ENCODE measurements at places on chromosomes 4 and X.

GRCh38 chr4:115332078-115332477 lies 218.7 kb upstream of the NDST4 start:
- no peaks in the 10 kb centered on the region for H3K4me1 ChIP-seq
- DNase-seq = no peak

- no peaks in the 10 kb centered on the region for H3K36me3 ChIP-seq
- no peak overlapping the region for H3K4me3 ChIP-seq
- peaks cover 51% of the 10 kb centered on the region for H3K4me1 ChIP-seq
- H3K27ac ChIP-seq = peak overlapping the region; percentile 92
- no peak for DNase-seq
Measured at GRCh38 chrX:72142794-72143608, 11.3 kb upstream of the RTL5 start.

GRCh38 chrX:30702736-30703135 lies 49.5 kb downstream of the GK start:
- H3K27ac ChIP-seq = no peak overlapping the region
- no peaks in the 10 kb centered on the region for H3K36me3 ChIP-seq
- H3K27me3 ChIP-seq = no peaks in the 10 kb centered on the region
- H3K4me3 ChIP-seq = no peak overlapping the region
- H3K4me1 ChIP-seq = no peaks in the 10 kb centered on the region

GRCh38 chr4:17489721-17490120 lies 22.2 kb downstream of the QDPR start:
- H3K36me3 ChIP-seq = peaks cover 25% of the 10 kb centered on the region
- DNase-seq = no peak
- no peaks in the 10 kb centered on the region for H3K27me3 ChIP-seq
- no peak overlapping the region for H3K27ac ChIP-seq
- no peak overlapping the region for H3K4me3 ChIP-seq

DNA sequence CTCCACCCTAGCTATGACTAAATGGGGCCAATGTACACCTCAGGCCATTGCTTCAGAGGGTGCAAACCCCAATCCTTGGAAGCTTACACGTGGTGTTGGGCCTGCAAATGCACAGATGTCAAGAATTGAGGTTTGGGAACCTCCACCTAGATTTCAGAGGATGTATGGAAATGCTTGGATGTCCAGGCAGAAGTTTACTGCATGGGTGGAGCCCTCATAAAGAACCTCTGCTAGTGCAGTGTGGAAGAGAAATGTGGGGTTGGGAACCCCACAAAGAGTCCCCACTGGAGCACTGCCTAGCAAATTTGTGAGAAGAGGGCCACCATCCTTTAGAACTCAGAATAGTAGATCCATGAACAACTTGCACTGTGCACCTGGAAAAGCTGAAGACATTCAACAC lies 284.1 kb downstream of the ANTXR2 start:
- H3K36me3 ChIP-seq = no peaks in the 10 kb centered on the region
- no peak overlapping the region for H3K4me3 ChIP-seq
- DNase-seq = no peak
- no peaks in the 10 kb centered on the region for H3K4me1 ChIP-seq

GRCh38 chrX:130401415-130402207 lies at the start of gene RBMX2:
Gene RBMX2, plus strand, starts transcription at chrX:130401987. Its CDS starts 46 bp downstream, at chrX:130402033.
- H3K36me3 ChIP-seq = peaks cover 12% of the 10 kb centered on the region
- H3K27ac ChIP-seq = peak within 1 kb of the TSS; percentile 65
- H3K4me1 ChIP-seq = peaks cover 6% of the 10 kb centered on the region
- peak within 1 kb of the TSS; percentile 73 for H3K4me3 ChIP-seq
- DNase-seq = peak; percentile 68
- no peaks in the 10 kb centered on the region for H3K27me3 ChIP-seq

DNA sequence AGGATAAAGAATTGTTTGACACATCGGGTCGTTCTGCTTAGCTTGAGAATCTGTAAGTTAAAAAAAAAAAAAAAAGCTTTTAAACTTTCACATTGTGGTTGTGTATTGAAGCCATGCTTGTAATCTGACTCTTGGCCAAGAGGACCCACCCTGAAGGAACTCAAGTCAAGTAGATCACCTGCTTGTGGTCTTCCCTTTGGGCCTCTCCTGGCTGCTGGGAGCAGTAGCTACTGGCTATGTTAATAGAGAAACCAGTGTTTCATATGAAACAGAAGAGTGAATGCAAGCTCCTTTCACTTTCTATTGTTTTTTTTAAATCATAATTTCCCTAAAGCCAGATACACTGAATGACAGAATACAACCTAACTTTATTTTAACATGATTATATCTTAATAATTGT lies 402.4 kb upstream of the NDST4 start:
- no peaks in the 10 kb centered on the region for H3K4me1 ChIP-seq
- H3K27me3 ChIP-seq = no peaks in the 10 kb centered on the region
- H3K27ac ChIP-seq = no peak overlapping the region
- no peak overlapping the region for H3K4me3 ChIP-seq
- H3K36me3 ChIP-seq = no peaks in the 10 kb centered on the region
- no peak for DNase-seq

- H3K36me3 ChIP-seq = no peaks in the 10 kb centered on the region
- no peak overlapping the region for H3K4me3 ChIP-seq
- H3K27me3 ChIP-seq = no peaks in the 10 kb centered on the region
- no peak overlapping the region for H3K27ac ChIP-seq
- no peak for DNase-seq
Measured at GRCh38 chr4:96744676-96745075, 904.8 kb downstream of the PDHA2 start.

DNA sequence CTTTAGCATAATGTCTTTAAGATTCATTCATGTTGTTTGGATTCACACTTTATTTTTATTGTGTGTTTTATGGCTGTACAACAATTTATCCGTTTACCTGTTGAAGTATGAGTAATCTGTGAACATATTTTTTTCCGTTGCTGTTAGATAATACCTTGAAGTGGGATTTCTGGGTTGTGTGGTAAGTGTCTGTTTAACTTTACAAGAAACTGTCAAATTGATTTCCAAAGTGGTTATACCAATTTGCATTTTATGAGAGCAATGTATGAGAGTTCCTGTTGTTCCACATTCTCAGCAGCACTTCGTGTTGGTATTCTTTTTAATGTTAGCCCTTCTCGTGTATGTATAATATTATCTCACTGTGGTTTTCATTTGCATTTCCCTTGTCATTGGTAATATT lies 53.6 kb downstream of the USP53 start:
- H3K27ac ChIP-seq = no peak overlapping the region
- no peak for DNase-seq
- no peak overlapping the region for H3K4me3 ChIP-seq
- no peaks in the 10 kb centered on the region for H3K4me1 ChIP-seq
- no peaks in the 10 kb centered on the region for H3K36me3 ChIP-seq

GRCh38 chr4:40721730-40722171 lies 28.0 kb upstream of the NSUN7 start:
- peaks cover 15% of the 10 kb centered on the region for H3K4me1 ChIP-seq
- H3K27me3 ChIP-seq = no peaks in the 10 kb centered on the region

GRCh38 chr4:147583876-147584275 lies 33.3 kb upstream of the TMEM184C start:
- H3K4me3 ChIP-seq = no peak overlapping the region
- no peak for DNase-seq
- H3K4me1 ChIP-seq = no peaks in the 10 kb centered on the region
- H3K27me3 ChIP-seq = no peaks in the 10 kb centered on the region
- H3K27ac ChIP-seq = no peak overlapping the region

DNA sequence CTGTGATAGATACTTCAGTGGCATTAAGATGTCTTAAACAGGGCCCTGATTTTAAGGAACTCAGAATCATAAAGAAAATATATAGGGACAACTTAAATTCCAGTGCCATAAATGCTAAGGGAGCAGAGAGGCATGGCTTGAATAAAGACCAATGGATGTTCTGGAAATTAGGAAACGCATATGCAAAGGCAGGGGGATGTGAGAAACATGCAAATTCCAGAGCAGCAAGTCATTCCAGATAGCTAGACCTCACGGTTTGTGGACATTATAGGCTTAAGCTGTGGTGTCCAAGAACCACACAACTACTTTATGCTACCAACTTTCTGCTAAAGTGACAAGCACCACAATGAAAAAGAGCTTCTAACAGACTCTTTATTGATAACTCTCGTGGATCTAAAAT lies 132.6 kb upstream of the ANK2 start:
- H3K36me3 ChIP-seq = no peaks in the 10 kb centered on the region
- no peaks in the 10 kb centered on the region for H3K4me1 ChIP-seq
- no peak overlapping the region for H3K27ac ChIP-seq
- no peak overlapping the region for H3K4me3 ChIP-seq
- no peaks in the 10 kb centered on the region for H3K27me3 ChIP-seq

DNA sequence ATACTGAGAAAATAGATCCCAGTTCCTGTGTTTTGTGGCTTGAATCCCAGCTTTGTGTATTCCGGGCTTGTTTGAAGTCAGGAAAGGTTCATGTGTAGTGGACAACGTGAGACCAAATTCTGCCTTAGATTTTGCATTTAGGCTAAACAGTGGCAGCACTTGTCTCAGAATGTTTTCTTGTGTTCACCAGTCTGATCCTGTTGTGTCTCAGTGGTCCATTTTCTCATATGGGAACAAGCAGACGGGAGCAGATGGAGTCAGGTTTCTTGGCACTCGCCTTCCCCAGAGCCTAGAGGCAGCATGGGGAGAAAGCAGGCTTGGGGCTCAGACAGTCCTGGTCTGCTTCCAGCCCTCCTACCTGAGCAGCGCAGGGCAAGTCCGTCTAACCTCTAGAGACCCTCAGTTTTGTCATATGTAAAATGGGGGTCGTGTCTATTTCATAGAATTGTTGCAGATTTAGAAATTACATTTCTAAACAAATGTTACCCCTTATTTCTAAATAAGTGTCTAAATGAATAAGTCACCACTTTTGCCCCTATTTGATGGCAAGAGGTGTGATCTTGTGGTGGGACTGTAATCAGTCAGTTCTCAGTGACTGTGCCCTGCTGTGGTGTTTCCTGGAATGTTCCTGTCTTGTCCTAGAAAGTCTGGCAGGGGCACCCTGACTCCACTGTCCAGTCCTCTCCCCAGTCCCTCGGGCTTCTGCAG lies 28.3 kb upstream of the MSANTD1 start:
- no peak for DNase-seq
- no peak overlapping the region for H3K27ac ChIP-seq
- no peaks in the 10 kb centered on the region for H3K4me1 ChIP-seq
- H3K27me3 ChIP-seq = no peaks in the 10 kb centered on the region

GRCh38 chr4:74474345-74475090 lies 29.6 kb downstream of the AREG start:
- H3K4me3 ChIP-seq = no peak overlapping the region
- no peaks in the 10 kb centered on the region for H3K27me3 ChIP-seq
- H3K4me1 ChIP-seq = no peaks in the 10 kb centered on the region
- no peak for DNase-seq

- H3K27me3 ChIP-seq = no peaks in the 10 kb centered on the region
- H3K4me3 ChIP-seq = no peak overlapping the region
- no peak overlapping the region for H3K27ac ChIP-seq
- no peaks in the 10 kb centered on the region for H3K4me1 ChIP-seq
- DNase-seq = no peak
Measured at GRCh38 chr4:141851246-141851891, 215.0 kb downstream of the IL15 start.

DNA sequence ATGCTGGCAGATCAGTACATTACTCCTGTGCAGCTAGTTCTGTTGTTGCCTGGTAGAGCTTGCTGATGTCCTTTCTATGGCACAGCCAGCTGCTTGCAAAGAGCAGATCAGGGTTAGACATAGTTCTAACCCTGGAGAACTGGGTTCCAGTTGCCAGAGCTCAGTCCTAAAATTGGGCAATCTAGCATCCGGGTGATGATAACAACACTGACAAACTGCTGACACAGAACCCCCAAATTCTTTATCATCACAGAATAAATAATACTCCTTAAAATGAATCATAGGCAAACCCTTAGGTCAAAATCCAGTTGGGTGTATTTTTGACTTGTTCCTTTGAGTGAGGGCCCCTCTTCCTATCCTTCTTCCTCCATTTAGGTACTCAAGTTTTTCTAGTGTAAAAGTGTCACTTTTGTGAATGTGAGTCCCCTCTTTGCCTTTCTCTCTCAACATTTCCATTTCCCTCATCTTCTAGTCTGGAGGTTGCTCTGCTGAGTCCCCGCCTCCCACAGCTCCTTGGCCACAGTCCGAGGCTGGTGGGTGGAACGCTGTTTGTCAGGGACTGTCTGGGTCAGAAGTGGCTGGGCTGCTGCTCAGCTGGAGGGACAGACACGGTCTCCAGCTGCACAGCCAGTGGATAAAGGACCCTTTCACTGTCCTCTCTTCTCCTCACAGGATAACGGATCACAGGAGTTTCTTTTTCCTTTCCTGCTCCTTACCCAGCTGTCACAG lies 93.6 kb upstream of the RASGEF1B start:
- H3K4me3 ChIP-seq = no peak overlapping the region
- H3K4me1 ChIP-seq = peaks cover 3% of the 10 kb centered on the region
- no peak for DNase-seq
- H3K36me3 ChIP-seq = no peaks in the 10 kb centered on the region
- no peaks in the 10 kb centered on the region for H3K27me3 ChIP-seq
- H3K27ac ChIP-seq = peak overlapping the region; percentile 15

DNA sequence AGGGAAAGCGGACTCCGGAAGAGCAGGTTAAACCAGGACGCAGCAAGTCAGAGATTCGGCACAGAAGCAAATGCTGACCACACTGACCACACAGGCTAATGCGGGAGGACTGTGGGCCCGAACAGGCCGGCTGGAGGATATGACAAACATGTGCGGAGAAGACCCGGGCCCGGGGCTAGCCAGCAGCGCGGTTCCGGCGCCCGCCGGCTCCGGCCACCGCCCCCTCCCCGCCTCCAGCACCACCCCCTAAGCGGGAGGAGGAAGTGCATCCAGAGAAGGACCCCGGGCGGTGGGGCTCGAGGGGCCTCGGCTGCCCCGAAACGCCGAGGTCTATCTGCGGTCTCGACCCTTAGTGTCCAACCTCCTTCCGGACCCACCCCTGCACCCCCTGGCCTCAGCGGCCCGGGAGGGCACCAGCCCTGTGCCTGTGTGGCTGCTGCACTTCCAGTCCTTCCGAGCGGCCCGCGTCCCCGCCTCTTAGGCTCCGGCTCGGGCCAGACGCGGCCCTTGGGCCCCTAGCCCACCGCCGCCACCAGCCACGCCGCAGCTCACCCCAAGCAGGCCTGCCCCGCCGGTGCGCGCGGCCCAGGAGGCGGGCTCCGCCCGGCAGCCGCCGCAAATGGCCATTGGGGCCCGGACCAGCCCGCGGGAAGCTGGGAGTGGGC lies 2.1 kb downstream of the ELOVL6 start:
- peak; percentile 49 for DNase-seq
- H3K4me3 ChIP-seq = peak overlapping the region; percentile 86
- no peaks in the 10 kb centered on the region for H3K27me3 ChIP-seq
- no peaks in the 10 kb centered on the region for H3K36me3 ChIP-seq

DNA sequence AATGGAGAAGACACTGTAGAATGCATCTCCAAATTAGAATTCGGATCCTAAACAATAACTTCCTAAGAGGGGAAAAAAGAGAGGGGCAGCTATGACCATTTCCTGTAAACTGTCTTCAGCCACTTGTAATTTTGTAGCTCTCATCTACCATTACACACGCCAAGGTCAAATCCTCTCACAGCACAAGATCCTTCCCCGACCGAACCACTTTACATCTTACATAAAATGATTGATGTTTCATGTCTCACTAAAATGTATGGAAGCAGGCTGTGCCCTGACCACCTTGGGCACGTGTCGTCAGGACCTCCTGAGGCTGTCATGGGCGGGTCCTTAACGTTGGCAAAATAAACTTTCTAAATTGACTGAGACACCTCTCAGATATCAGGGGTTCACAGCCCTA lies 24.1 kb upstream of the PBDC1 start:
- H3K4me3 ChIP-seq = peak overlapping the region; percentile 41
- no peaks in the 10 kb centered on the region for H3K36me3 ChIP-seq
- H3K27ac ChIP-seq = peak overlapping the region; percentile 89

- no peak for DNase-seq
- no peaks in the 10 kb centered on the region for H3K27me3 ChIP-seq
- H3K4me1 ChIP-seq = no peaks in the 10 kb centered on the region
- H3K27ac ChIP-seq = no peak overlapping the region
- H3K36me3 ChIP-seq = no peaks in the 10 kb centered on the region
- H3K4me3 ChIP-seq = no peak overlapping the region
Measured at GRCh38 chrX:105323928-105324327, 103.4 kb upstream of the TEX13A start.
